T-helper 1 cell (primary cell): ENCODE measurements at places on chromosomes 12 and 14.

DNA sequence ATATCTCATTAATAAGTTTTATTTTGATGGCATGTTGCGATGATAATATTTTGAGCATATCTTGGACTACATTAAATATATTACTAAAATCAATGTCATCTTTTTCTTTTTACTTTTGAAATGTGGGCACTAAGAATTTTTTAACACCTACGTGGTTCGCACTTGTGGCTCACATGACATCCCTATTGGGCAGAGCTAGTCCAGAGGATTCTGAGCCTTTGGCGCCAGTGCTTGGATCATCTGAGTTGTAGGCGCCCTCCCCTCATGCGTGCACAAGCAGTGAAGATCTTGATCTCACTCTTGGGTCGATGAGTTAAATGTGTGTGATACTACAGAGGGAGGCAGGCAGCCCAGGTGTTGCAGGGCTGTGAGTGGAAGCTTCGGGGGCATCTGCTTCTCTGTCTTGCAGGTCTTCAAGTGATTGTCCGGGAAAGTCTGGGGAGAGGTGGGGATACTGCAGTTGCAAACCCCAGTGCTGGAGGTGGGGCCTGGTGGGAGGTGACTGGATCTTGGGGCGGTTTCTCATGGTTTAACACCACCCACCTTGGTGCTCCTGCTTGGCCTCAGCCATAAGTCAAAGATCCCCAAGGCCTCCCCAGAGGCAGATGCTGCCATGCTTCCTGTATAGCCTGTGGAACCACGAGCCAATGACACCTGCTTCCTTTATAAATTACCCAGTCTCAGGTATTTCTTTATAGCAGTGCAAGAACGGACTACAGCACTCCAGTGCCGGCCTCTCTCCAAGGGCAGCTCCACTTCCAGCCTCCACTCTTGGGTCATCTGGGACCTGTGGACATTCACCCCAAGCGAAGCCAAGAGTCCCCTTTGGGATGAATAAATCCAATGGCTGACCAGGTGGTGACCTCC lies 46.1 kb upstream of the PPP2R5C start:
- no peak for DNase-seq

DNA sequence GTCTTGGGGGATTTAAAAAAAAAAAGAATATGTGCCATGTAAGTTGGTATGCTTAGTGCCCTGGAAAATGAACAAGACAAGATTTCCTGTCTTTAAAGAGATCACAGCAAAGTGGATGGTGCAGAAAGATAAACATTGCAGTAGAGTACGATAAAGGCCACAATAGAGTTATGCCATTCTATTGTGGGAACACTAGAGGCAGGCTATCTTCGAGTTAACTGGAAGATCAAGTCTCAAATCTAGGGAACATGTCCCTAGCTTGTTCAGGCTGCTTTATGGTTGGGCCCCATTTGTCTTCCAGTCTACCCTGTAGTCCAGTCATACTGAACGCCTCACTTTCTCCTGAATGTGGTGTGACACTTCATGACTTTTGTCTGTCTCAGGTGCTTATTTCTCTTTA lies 18.7 kb upstream of the CCT2 start:
- DNase-seq, result no peak

DNA sequence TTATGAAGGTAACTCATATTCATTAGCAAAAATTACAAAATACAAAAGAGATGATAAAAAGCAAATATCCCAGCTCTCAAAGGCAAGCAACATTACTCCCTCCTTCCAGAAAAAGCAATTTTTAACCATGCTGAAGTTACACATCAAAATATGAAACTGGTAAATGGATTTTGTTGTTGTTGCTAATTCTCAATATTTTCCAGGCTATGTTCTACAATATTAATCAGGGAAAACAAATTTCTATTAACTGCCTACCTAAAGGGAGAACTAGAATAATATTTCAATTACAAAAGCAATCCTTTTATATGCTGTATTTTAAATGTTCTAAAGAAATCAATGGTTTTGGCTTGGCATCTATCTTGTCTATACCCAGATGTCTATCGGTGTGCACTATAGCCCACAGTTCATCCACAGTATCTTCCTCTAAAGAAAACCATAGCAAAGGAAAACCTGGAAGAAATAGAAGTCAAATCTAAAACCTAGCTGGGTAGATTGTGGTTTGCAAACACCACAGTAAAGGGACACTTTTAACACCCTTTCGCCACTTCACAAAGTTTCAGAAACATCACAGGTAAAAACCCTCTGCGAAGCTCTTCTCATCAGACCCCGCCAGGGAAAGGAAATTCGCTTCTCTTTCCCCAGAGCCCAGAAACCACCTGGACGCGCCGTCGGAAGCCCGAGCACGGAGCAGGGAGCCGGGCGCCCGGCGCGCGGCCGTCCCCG lies 32.0 kb downstream of the TC2N start:
- no peak for DNase-seq

- DNase-seq, result no peak
Measured at GRCh38 chr14:87046960-87047359, 946.0 kb downstream of the GALC start.

GRCh38 chr12:95116773-95117172 lies 43.4 kb upstream of the NR2C1 start:
- DNase-seq, result no peak

DNA sequence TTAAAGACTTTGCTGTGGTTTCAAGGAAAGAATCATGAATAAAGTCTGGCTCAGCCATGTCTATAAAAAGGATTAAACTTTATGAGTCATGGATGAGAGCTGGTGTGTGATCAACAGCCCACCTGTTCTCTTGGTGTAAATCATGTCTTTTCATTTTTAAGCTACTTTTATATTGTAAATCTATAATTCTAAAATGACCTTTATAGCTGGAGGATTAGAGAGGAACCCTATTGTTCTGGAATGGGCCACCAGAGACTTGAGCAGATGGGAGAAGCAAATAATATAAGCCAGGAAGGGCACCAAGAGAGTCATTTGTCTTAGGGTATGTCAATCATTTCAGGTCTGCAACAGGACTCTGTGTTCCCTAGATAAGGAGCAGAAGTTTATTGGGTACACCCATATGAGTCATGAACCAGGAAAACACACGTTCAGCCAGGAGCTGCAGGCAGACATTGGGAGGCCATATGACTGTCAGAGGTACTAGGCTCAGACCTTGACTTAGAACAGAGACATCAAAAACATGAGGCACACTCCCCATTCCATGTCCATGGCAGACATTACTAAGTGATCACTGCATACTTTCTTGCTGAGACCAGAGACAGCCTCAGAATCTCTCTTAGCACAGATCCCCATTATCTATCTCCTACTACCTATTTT lies 49.3 kb downstream of the NDUFA12 start:
- no peak for DNase-seq

DNA sequence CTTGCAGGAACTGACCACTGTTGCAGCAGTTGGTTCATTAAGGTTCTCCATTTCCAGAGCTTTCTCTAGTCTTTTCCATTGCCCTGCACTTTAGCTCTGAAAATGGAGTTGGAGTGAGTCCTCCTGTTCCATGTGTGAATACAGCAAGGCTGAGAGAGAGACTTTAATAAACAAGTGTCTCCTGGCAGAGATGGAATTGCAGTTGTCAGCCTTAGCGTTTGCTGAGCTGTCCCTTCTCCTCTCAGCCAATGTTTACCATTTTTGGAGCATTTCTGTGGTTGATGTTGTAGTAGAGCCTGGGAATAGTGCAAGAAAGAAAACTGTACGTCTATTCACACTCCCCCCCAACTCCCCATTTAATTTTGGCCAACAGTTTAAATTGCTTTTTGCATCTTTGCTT lies 7.5 kb upstream of the MANSC4 start:
- DNase-seq, result no peak

- DNase-seq, result no peak
Measured at GRCh38 chr14:104304451-104305351, 166.3 kb downstream of the KIF26A start.

DNA sequence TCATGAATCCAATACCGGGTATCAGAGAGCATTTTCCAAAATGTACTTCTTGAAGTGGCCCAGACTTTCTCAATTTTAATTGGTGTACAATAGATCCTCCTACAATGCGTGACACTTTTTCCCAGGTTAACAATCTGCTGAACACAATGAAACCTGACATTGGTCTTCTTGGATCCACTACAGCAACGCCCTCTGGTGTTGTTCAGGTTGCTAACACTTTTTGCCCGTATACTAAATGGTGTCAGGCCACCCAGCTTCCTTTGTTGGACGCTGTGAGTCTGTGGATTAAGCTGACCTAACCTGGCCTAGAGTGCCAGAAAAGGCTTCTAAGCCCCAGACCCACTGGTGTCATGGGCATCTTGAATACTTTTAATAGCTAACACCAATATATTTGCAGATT lies 89.2 kb downstream of the KCNK10 start:
- DNase-seq, result no peak

- no peak for DNase-seq
Measured at GRCh38 chr12:67357376-67358125, 88.4 kb downstream of the CAND1 start.

DNA sequence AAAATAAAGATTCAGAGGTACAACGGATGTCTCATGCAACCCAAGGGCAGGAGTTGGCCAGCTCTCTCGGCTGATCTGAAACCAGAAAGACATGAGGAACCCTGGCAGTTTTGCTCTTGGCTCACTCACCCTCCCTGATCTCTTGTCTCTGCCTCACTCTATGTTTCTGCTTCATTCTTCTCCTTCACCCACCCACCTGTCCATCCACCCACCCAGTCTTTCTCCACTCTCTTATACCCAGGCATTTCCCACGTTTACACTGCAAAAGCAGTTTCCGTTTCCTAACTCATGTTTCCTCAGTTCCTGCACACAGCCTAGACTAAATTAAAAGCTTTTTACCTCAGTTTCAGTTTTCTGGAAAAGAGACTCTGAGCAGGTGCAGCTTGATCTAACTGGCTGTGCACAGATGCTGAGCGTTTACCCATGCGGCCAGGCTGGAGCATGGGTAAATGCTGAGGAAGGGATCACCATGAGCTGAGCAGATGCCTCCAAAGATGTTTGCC lies 157.6 kb downstream of the PRKCH start:
- DNase-seq, result no peak

GRCh38 chr12:69999561-69999960 lies 174.5 kb downstream of the MYRFL start:
- DNase-seq, result no peak

GRCh38 chr12:75813072-75813471 lies 218.5 kb downstream of the PHLDA1 start:
- no peak for DNase-seq

DNA sequence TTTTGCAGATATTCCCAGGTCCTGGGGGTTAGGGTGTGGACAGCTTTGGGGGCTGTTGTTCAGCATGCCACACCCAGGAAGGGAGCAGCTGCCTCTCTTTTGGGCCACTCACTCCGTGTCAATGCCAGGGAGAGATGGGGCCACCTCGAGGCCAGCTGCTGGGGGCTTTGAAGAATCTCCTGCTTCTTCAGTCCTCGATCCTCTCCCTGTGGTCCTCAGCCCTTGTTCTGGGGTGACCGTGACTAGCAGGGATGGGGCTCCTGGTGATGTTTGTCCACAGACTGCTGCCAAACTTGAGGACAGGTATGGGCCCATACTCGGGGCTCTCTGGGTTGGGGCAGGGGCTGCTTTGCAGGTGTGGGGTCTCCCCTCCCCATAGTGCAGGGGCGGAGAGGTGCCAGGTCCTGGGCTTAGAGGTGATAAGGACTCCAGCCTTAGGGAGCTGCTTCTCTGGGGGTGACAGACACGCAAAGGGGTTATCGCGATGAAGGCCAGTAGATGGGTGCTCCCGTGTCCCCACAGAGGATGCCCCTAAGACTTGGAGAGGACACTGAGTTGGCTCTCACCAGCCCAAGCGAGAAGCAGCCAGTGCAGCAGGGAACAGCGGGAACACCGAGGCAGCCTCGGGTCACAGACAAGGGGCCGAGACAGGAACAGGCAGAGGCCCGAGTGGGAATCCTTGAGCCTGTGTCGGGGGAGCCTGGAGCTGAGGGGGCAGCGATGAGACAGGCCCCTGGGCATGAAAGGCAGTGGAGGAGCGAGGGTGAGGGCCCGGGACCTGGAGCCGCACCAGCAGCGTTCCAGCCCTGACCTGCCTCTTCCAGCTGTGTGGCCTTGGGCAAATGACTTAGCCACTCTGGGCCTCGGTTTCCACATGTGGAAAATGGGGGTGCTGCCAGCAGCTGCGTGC lies 11.1 kb downstream of the RFLNA start:
- DNase-seq, result no peak

DNA sequence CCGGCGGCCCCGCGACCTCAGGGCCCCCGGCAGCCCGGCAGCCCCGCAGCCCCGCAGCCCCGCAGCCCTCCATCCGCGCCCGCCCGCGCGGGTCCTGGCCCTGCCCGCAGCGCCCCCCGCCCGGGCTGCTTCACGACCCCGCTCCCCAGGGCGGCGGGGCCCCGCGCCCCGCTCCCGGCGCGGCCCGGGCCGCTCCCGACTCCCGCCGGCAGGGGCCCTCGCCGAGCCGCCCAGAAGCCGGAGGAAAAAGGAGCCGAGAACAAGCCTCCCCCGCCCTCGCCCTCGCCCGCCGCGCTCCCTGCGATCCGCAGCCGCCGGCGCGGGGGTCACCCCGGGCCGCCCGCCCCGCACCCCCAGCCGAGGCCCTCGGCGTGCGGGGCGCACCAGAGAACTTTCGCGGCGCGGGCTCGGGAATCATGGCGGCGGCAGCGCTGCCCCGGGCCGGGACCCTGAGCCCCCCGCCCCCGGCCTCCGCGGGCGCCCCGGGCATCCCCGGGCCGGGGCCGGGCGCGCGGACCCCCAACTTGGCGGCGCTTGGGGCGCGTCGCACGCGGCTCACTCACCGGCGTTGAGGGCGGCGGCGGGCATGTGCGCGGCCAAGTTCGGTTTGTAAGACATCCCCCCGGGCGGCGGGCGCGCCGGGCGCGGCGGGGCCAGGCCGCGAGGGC lies 521 bp downstream of the CDK2AP1 start:
- DNase-seq, result peak; percentile 64

GRCh38 chr12:97805146-97805545 lies 342.5 kb downstream of the RMST start:
- DNase-seq, result no peak

GRCh38 chr12:124152731-124153130 lies 142.2 kb upstream of the RFLNA start:
- no peak for DNase-seq

DNA sequence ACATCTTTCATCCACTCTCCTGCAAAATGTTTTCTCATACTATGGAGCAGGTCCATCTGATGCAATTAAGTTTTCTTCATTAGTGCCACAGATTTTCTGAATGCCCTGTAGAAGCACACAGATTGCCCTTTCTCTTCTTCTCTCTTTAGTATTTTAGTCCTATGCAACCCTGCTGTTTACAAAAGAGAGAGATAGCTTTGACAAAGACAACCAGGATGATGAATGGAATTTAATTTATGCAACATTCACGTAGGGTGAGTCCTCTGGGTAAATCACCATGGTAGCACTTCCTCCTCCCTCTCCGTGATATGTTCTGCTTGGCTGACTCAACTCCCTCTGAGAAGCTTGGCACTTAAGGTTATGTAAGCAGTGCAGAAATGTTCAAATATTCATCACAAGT lies 400.9 kb upstream of the PDE3A start:
- no peak for DNase-seq

GRCh38 chr14:24143511-24143910 lies 2.1 kb upstream of the EMC9 start:
- no peak for DNase-seq

GRCh38 chr14:95211721-95212504 lies 54.6 kb upstream of the DICER1 start:
- no peak for DNase-seq
